ENCODE measurements at places on chromosomes 12 and 14. TPM values are rescaled to one million over a fixed set of nuclear protein-coding genes. Genes with fewer than 3 reads are reported as not detected.

Gene PTPRB
- total RNA-seq: under 0.01 TPM

Gene MIP
- total RNA-seq: not detected

Gene KSR2
- not detected for total RNA-seq

Gene BICDL1
- under 0.01 TPM for total RNA-seq

Gene LRRIQ1
- 2.1 TPM for total RNA-seq

Gene KRT5
- total RNA-seq: 0.17 TPM

Data from bronchus fibroblast of lung (primary cell).